Esophagus muscularis mucosa (tissue), 4 donors: ENCODE measurements at places on chromosomes 2 and 18.
A peak's percentile ranks its signal among the peaks of the same experiment; 100 is the strongest.

DNA sequence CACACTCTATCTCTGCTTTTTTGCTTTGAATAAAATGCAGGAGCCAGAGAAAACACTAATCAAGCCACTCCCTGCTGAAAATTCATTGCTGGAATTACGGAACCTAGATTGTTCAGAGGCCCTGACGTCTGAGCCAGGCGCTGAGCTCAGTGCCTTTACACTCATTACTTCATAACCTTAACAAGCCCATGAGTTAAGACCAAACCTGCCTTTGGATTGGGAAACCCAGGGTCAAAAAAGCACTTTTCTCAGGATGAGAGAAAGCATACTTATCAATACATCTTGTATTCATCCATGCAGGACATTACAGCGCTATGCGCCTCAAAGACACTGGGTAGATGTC lies 762 bp downstream of the INO80C start:
- peak overlapping the region; percentile 68 for H3K4me3 ChIP-seq
- no peaks in the 10 kb centered on the region for H3K27me3 ChIP-seq
- no peaks in the 10 kb centered on the region for H3K36me3 ChIP-seq
- peaks cover 46% of the 10 kb centered on the region for H3K4me1 ChIP-seq

GRCh38 chr2:210233487-210233886 lies 8.2 kb upstream of the ACADL start:
- H3K4me3 ChIP-seq: no peak overlapping the region
- H3K4me1 ChIP-seq: no peaks in the 10 kb centered on the region
- H3K27ac ChIP-seq: no peak overlapping the region
- no peaks in the 10 kb centered on the region for H3K36me3 ChIP-seq

DNA sequence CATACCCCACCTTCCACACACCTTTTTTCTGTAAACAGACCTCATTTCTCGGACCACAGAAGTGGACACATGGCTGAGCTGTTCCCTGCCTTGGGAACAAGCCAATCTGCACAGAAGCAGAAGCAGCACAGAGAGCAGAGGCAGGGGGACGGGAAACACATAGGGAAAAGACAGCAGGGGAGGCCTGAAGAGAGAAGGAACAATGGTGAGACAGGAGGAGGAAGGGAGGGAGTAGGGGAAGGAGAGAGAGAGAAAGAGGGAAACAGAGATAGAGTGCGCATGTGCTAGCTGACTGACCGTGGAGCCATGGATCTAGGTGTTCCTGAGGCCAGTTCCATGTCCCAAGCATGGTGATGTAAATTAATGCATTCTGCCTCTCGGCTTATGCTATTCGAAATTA lies 119.7 kb downstream of the NOL10 start:
- DNase-seq: no peak
- H3K27ac ChIP-seq: no peak overlapping the region
- H3K4me3 ChIP-seq: no peak overlapping the region
- H3K4me1 ChIP-seq: no peaks in the 10 kb centered on the region
- H3K27me3 ChIP-seq: no peaks in the 10 kb centered on the region

DNA sequence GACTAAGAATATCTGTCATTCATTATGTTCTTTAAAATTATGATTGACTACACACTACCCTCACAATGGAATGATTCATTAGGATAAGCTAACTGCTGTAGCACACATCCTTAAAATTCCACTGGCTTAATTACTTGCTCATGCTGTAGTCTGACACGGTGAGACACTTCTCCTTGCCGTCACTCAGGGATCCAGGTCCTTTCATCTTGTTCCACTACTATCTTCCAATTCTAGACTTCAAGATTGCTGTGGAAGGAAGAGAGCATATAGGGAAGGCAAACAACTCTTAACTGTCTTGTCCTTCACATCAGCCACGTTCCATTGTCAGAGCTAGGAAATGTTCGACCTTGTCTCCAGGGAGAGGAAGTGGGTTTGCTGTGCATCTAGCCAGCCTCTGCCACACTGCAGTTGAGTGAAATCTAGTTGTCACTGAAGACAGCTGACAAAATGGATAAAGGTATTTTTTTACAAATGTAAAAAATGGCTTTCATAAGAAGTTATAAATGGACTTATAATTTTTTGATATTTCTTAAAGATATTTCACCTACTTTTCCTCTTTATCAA lies 30.1 kb downstream of the GREB1L start:
- H3K36me3 ChIP-seq: no peaks in the 10 kb centered on the region
- H3K4me3 ChIP-seq: no peak overlapping the region
- no peak overlapping the region for H3K27ac ChIP-seq
- no peaks in the 10 kb centered on the region for H3K4me1 ChIP-seq

- H3K4me3 ChIP-seq: no peak overlapping the region
- H3K36me3 ChIP-seq: no peaks in the 10 kb centered on the region
- peaks cover 65% of the 10 kb centered on the region for H3K4me1 ChIP-seq
- no peaks in the 10 kb centered on the region for H3K27me3 ChIP-seq
These were observed 55.1 kb downstream of the MAP3K20 start for GRCh38 chr2:173130496-173131465.
